HuH-7.5 (cell line): ENCODE measurements at places on chromosomes 6 and 20.

GRCh38 chr20:6680854-6681253 lies 86.6 kb upstream of the BMP2 start:
- DNase-seq = no peak

- DNase-seq = no peak
Measured at GRCh38 chr20:51506527-51507215, 35.8 kb downstream of the NFATC2 start.

- DNase-seq = no peak
Measured at GRCh38 chr6:47261191-47261590, 48.5 kb downstream of the TNFRSF21 start.

GRCh38 chr6:46235242-46235641 lies 64.5 kb upstream of the ENPP5 start:
- no peak for DNase-seq

DNA sequence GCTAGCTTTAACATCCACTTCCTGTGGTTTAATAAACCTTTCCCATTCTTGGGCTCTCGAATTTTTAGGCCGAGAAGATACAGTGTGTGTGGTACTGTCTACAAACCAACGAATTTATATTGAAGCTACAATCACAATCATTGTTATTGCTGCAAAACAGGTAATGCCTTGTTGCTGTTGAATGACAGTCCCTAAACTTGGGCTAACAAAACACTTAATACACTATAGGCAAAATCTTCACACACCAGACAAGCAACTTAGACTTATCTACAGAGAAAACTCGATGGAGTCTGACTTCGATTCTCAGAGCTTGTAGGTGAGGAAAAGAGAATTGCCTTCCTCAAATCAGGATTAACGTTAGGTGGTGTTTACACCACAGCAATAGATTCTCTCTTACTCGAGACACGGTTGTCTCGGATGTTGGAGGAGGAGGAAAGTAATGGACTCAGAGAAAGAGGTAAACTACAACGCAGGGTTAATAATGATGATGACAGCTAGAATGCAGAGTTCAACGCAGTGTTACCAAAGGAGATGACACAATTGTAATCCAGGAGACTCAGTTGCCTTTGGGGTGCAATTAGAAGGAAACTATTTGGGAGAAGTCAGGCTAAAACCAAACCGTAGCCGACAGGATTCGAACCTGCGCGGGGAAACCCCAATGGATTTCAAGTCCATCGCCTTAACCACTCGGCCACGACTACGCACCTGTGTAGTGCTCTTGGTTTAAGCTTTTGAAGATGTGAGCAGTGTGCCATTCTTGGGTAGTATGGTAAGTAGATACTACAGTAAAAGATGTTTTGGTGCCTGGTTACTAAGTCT lies 32.5 kb upstream of the ZNF184 start:
- DNase-seq = no peak

DNA sequence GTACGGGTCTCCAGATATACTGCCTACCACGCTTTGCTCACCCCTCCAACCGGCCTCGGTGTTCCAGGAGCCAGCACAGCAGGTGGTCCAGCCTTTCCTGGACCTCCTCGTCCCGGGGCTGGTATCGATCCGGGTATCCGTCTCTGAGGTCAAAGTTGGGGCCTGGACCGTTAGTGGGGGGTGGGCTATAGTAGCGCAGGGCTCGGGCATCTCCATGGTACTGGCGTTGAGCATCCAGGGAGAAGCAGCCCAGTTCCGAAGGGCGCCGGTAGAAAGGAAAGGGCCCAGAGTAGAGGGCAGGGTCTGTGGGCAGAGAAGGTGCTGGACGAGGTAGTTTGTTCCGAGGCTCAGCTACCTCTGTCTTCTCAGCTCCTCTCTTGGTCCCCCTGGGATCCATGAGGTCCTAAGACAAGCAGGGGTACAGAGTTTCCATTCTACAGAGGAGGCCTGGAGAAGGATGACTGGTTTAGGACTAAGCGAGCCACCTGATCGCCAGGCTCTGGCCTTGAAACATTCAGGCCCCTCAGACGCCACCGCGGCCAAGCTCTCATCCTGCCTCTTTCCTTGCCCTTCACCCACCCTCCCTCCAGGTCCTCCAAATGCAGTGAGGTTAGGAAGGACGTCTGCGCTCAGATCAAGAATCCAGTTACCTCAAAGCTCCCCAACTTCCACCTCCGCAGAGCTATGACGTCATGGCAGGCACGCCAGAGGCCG lies 502 bp downstream of the DXO start:
- no peak for DNase-seq

DNA sequence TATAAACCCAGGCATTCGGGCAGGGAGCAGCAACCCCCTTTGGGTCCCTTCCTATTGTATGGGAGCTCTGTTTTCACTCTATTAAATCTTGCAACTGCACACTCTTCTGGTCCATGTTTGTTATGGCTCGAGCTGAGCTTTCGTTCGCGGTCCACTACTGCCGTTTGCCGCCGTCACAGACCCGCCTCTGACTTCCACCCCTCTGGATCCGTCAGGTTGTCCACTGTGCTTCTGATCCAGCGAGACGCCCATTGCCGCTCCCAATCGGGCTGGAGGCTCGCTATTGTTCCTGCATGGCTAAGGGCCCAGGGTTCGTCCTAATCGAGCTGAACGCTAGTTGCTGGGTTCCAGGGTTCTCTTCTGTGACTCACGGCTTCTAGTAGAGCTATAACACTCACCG lies 111.3 kb downstream of the TMEM170B start:
- DNase-seq = no peak

- no peak for DNase-seq
Measured at GRCh38 chr6:166435574-166435973, 52.8 kb upstream of the MPC1 start.

DNA sequence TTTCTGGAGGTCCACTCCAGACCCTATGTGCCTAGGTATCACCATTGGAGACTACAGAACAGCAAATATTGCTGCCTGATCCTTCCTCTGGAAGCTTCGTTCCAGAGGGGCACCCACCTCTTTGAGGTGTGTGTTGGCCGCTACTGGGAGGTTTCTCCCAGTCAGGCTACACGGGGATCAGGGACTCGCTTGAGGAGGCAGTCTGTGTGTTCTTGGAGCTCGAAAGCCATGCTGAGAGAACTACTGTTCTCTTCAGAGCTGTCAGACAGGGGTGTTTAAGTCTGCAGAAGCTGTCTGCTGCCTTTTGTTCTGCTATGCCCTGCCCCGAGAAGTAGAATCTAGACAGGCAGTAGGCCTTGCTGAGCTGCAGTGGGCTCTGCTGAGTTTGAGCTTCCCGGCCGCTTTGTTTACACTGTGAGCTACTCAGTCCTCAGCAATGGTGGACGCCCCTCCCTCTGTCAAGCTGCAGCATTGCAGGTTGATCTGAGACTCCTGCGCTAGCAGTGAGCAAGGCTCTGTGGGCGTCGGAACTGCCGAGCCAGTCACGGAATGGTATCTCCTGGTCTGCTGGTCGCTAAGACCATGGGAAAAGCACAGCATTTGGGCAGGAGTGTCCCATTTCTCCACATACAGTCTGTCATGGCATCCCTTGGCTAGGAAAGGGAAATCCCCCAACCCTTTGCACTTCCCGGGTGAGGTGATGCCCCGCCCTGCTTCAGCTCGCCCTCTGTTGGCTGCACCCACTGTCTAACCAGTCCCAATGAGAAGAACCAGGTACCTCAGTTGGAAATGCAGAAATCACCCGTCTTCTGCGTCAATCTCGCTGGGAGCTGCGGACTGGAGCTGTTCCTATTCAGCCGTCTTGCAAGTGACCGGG lies 32.5 kb upstream of the ASCC3 start:
- no peak for DNase-seq

DNA sequence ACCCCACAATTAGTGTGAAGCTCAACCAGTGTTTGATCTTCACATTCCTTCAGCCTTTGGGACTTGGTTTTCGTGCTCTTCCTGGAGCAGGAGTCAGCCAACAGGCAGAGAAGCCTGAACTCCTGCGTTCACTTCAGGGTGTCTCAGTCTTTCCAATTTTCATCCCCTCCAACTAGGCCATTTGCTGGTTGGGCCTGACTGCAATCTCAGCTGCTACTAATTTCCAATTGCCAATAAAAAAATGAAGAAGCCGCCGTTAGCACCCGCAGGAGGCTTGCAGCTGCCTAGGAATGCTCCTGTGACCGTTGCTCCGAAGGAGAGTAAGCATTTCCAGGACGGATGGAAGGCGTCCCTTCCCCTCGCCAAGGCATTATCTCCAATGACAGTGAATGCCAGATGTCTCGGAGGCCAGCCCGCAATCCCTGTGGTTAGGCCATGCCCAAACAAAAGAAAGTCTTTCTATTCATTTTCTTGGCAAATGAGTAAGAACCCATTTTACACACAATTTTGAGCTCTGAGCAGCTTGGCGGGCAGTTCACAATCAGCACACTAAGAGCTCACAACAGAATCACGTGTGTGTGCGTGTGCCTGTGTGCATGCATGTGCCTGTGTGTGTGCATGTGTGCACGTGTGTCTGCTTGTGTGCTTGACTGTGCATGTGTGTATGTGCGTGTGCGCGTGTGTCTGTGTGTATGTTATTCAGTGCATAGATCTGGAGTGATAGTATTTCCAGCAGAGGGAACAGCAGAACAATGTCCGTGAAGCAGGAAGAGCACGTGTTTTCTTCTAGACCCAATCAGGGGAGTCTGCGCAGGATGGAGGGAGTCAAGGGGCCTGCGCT lies 301.2 kb downstream of the SMOC2 start:
- DNase-seq = no peak

- DNase-seq = no peak
Measured at GRCh38 chr20:62054451-62054953, 11.2 kb downstream of the TAF4 start.

GRCh38 chr6:158759966-158760617 lies 59.1 kb downstream of the EZR start:
- no peak for DNase-seq

- DNase-seq = no peak
Measured at GRCh38 chr6:170179616-170180324, 111.1 kb downstream of the DLL1 start.

GRCh38 chr20:14955399-14955798 lies 618.0 kb upstream of the FLRT3 start:
- DNase-seq = no peak

GRCh38 chr20:63378626-63379025 lies 17.5 kb upstream of the CHRNA4 start:
- no peak for DNase-seq

GRCh38 chr6:34138191-34138590 lies 7.7 kb downstream of the GRM4 start:
- no peak for DNase-seq

GRCh38 chr6:15330174-15330944 lies 84.5 kb downstream of the JARID2 start:
- DNase-seq = no peak

GRCh38 chr6:137111296-137112066 lies 62.0 kb downstream of the IL22RA2 start:
- DNase-seq = no peak

GRCh38 chr6:128569732-128570679 lies 49.6 kb upstream of the PTPRK start:
- DNase-seq = no peak

GRCh38 chr6:6925391-6926164 lies 182.2 kb upstream of the RREB1 start:
- no peak for DNase-seq

DNA sequence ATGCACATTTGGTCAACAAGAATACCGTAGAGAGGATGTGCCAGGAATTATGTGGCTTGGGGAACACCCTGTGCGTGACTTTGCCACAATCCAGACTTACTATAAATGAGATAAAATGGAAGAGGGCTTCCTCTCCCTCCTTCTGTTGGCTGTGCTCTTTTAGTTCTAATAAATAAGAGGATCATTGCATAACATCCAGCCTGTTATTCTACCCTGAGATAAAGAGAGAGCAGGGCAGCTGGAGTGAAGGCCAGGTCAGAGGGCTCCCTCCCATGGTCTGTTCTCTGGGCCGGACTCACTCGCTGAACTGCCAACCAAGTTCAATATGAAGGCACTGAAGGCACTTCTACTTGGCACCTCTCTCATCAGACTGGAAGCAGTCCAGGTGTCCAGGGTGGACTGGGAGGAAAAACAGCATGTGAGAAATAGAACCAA lies 91.7 kb downstream of the MTFR2 start:
- DNase-seq = no peak

- DNase-seq = no peak
Measured at GRCh38 chr6:132458887-132459604, 53.9 kb downstream of the STX7 start.
